Umbilical cord (tissue), 2 donors: ENCODE measurements at places on chromosomes 2 and 18. TPM values are rescaled to one million over a fixed set of nuclear protein-coding genes. Genes with fewer than 3 reads are reported as not detected.

DNA sequence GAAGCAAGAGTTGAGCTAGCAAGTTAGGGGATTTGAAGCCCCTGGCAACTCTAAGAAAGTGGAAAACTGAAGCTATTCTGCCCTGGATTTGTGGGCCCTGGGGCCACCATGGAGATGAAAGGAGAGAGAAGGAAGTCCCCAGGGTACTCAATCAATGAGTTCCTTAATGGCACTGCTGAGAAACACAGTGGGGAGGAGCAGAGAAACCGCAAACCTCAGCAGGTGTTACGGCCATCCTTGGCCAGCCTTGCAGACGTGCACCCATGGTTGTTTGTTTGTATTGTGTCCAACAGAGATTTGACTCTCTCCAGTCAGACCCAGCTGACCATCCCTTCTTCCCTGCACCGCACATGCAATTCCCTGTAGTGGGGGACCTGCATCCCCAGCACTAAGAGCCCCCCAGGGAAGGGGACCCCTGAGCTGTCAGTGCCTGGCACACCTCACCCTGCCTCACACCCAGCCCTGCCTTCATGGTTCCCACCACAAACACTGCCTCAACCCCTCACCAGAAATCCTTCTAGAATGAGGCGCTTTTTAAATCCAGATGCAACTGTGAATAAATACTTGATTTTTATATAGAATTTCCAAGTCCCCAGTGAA, 255.3 kb downstream of the SH3BP4 start:
- no peak for DNase-seq

GRCh38 chr2:31049916-31050588, 88.2 kb downstream of the GALNT14 start:
- no peak for DNase-seq

GRCh38 chr18:23958036-23958435, 56.5 kb upstream of the TTC39C start:
- peak; percentile 38 for DNase-seq

DNA sequence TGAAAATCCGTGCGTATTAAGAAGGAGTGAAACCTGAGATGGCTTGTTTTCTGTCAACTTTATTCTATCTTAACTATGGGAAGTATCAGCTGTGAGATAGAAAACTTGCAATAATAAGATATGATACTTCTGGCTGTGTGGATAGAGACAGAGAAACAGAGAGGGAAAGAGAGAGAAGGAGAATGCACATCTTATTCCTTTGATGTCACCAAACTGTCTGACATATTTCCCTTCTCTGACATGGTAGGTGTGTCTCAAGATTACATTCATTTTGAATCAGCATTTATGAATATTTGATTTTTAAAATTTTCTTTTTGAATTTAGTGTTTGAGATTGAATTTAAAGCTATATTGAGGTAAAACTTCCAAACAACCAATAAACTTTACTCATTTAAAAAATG, 69.4 kb downstream of the CDC42EP3 start:
- DNase-seq: no peak

- peak; percentile 21 for DNase-seq
Observed at GRCh38 chr2:231781798-231782726, 980 bp upstream of the PDE6D start.

GRCh38 chr2:240728827-240729226, 37.2 kb downstream of the AQP12A start:
- peak; percentile 14 for DNase-seq

DNA sequence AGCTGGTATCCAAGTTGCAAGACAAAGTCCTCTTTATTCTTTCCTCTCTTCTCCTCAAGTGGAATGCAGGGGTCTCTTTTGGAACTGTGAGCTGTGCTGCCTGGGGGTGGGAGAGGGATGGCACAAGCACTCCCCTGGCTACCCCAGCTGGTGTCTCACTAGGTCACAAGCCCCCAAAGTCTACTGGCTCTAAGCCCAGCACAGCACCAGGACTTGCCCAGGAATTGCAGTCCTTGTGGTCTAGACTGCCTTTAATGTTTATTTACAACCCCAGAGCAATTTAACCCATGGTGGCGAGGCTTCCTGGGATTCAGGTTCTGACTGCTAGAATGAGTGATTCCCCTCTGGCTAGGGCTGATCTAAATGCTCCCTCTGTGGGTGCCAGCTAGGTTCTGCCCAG, 199.0 kb upstream of the STK17B start:
- no peak for DNase-seq

DNA sequence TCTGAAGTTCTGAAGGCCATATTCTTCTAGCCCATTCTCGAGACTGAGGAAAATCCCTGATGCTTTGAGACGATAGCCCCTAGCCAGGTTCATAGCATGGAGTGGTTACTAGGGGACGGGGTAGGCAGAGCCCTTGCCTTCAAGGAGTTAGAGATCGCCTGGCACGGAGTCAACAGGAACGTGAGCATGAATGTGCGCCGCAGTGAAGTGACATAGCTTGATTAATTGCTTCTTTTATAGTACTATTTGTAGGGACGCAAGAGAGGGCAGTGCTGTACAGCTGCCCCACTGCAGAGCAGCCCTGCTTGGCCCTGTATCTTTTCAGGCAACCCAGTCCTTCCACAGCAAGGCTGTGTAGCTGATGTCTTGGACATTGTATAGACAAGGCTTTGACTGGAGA, 26.2 kb downstream of the HRH4 start:
- DNase-seq: no peak

- DNase-seq: no peak
Observed at GRCh38 chr2:237427769-237428506, 14.0 kb upstream of the COL6A3 start.

- DNase-seq: no peak
Observed at GRCh38 chr2:8300905-8301304, 381.0 kb upstream of the ID2 start.

DNA sequence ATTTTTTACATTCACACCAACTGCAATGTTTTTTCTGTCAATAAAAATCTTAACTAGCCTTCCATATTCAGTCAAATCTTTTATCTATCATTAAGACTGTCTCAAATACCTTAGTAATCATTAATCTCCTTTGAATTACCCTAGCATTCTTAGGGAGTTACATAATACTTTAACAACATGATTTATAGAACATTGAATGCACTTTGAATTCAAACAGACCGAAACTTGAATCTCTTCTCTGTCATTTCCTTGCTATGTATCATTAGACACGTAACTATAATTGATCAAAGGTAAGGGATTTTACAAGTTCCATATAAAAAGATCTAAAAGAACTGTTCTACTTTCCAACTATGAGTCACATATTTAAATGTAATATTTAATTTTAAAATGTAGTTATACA, 330.9 kb downstream of the RIT2 start:
- no peak for DNase-seq

- no peak for DNase-seq
Observed at GRCh38 chr2:118856978-118857676, 9.7 kb upstream of the EN1 start.

- DNase-seq: no peak
Observed at GRCh38 chr2:181894381-181894780, 2.9 kb downstream of the ITPRID2 start.

- no peak for DNase-seq
Observed at GRCh38 chr2:152552888-152553287, 164.4 kb downstream of the PRPF40A start.

DNA sequence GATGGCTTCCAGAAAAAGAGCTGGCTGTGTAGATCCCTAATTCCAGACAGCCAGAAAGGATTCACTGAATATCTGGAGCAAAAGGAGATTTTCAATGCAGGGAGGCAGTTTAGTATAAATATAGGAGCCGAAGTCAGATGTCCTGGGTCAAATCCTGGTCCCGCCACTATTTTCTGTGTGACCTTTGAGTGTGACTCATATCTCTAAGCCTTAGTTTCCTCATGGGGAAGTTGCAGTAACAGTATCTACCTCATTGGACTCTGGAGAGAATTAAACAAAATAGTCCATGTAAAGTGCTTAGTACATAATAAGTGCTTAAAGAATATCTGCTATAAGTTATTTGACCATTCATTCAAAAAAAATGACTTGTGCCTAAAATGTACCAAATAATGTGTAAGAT, 52.1 kb upstream of the ITGA6 start:
- no peak for DNase-seq

The RGPD8 gene
- 55.9 TPM for total RNA-seq

The CBLN2 gene
- 17.8 TPM for total RNA-seq

The CDH20 gene
- total RNA-seq: 4.1 TPM

The LRRTM1 gene
- total RNA-seq: 1.4 TPM

The SERPINB12 gene
- 0.96 TPM for total RNA-seq

The SLC38A11 gene
- 9.9 TPM for total RNA-seq

The COPS7B gene
- 18.3 TPM for total RNA-seq

The B3GNT7 gene
- total RNA-seq: 3.9 TPM

The PPP4R3B gene
- 75.4 TPM for total RNA-seq

The COBLL1 gene
- total RNA-seq: 46.9 TPM

The IL37 gene
- not detected for total RNA-seq

The DLX2 gene
- total RNA-seq: 0.96 TPM
